Mesothelial cell of epicardium (in vitro differentiated cells): ENCODE measurements at places on chromosomes 12 and 14. TPM values are rescaled to one million over a fixed set of nuclear protein-coding genes. Genes with fewer than 3 reads are reported as not detected.

The LGR5 gene
- 0.40 to 0.54 TPM (median 0.43 TPM) in 3 replicates for total RNA-seq

The SPRYD3 gene
- total RNA-seq = 20.2 to 20.9 TPM (median 20.6 TPM) in 3 replicates

The TBX3 gene
- total RNA-seq = 409 to 427 TPM (median 425 TPM) in 3 replicates

The OS9 gene
- 160 to 167 TPM (median 166 TPM) in 3 replicates for total RNA-seq

- DNase-seq = no peak
These were observed 89.6 kb downstream of the MSRB3 start for GRCh38 chr12:65368055-65368454.

- DNase-seq = no peak
These were observed 8.4 kb downstream of the KRT8 start for GRCh38 chr12:52896190-52897100.

DNA sequence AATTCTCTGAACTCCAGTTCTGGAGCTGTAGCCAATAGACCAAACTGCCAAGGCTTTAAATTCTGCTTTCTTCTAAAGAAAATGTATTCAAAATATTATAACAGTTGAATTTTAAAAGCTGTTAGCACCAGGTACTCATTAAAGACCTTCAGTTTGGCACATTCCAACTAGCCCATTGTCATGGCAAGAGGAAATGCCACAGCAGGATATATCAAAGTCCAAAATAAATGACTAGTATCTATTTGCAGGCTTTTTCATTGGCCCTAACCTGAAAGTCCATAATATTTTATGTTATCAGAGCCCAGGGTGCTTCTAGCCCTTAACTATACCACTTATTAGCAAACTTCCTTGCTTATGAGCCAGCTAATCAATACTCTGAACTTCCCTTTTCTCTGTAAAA lies 3.1 kb upstream of the RIC8B start:
- DNase-seq = no peak

GRCh38 chr14:33777681-33778080 lies 173.2 kb downstream of the EGLN3 start:
- no peak for DNase-seq

- DNase-seq = no peak
These were observed 298.1 kb upstream of the TMPO start for GRCh38 chr12:98217257-98217656.

DNA sequence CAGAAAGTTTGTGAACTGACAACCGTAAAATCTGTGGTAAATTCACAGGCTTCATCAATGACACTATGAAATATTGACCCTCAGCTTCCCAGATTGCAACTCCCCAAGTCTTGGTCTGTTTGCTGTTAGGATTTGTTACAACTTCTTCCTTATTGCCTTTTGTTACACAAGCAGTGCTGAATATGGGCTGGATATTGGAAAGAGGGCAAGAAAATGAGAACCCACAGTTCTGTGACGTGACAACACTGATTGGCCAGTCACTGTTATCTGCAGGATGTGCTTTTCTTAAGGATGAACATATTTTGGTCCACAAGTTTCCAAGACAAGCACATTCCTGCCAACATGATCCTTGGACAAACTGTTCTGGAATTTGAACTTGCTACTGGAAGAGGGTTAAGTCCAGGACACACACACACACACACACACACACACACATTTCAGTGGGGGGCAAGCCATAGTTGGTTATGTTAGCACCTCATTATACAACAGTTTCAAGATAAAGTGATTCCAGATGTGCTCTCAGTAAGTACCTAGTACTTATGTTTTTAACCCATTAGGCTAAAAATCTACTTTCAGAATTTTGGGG lies 16.6 kb upstream of the SLC38A2 start:
- no peak for DNase-seq

- DNase-seq = no peak
These were observed 60.5 kb downstream of the ERGIC2 start for GRCh38 chr12:29320295-29321085.

DNA sequence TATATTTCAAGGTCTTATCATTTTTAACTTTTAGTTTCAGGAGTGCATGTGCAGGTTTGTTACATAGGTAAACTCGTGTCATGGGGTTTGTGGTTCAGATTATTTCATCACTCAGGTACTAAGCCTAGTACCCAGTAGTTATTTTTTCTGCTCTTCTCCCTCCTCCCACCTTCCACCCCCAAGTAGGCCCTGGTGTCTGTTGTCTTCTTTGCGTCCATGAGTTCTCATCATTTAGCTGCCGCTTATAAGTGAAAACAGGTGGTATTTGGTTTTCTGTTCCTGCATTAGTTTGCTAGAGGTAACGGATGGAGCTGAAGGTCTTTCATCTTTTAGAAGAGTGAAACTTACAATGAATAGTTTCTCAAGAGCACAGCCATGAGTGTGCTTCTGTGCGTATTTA lies 24.4 kb downstream of the PIWIL1 start:
- DNase-seq = no peak

DNA sequence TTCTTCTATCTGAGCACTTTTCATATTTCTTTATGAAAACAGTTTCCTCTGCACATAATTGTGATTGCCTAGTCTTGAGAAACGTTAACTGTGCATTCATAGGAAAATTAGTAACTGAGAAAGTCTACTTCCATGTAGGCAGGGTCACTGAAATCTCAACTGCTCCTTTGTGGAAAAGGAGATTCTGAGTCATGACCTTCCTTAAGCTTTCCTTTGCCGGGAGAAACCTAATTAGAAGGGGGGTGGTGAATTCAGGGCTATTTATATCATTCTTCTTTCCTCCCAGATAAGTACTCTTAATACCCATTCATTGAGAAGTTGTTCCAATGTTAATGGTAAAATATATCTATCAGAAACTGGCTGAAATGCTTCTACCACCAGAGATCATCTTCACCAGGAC lies 751.0 kb upstream of the TMEM132C start:
- no peak for DNase-seq

GRCh38 chr12:47750229-47750798 lies 8.4 kb downstream of the RAPGEF3 start:
- no peak for DNase-seq

- no peak for DNase-seq
These were observed at the start of gene TESPA1 for GRCh38 chr12:54984658-54985376. TESPA1 (minus strand) TSS chr12:54984762; CDS start chr12:54974562, 10,200 bp downstream.
